SJSA1 (cell line): ENCODE measurements at places on chromosomes 12 and 14. TPM values are rescaled to one million over a fixed set of nuclear protein-coding genes. Genes with fewer than 3 reads are reported as not detected.

ADAMTS20 gene
- not detected in 2 replicates for total RNA-seq

AKAP3 gene
- 2.4 and 2.5 TPM in 2 replicates for total RNA-seq

SLC16A7 gene
- total RNA-seq = 11.7 and 18.3 TPM in 2 replicates

COCH gene
- total RNA-seq = 0.34 and 0.63 TPM in 2 replicates

SERPINA5 gene
- total RNA-seq = 0.42 TPM in 1 of 2 replicates, not detected in the other

OSBPL8 gene
- 55.6 and 94.7 TPM in 2 replicates for total RNA-seq

LRRC10 gene
- total RNA-seq = not detected in 2 replicates
